Activated CD4-positive, CD25-positive, alpha-beta regulatory T cell treated with anti-CD3 and anti-CD28 coated beads, Interleukin-2, amount 50 U/mL, for 72 hours (primary cell): ENCODE measurements at places on chromosomes 16 and 17.

DNA sequence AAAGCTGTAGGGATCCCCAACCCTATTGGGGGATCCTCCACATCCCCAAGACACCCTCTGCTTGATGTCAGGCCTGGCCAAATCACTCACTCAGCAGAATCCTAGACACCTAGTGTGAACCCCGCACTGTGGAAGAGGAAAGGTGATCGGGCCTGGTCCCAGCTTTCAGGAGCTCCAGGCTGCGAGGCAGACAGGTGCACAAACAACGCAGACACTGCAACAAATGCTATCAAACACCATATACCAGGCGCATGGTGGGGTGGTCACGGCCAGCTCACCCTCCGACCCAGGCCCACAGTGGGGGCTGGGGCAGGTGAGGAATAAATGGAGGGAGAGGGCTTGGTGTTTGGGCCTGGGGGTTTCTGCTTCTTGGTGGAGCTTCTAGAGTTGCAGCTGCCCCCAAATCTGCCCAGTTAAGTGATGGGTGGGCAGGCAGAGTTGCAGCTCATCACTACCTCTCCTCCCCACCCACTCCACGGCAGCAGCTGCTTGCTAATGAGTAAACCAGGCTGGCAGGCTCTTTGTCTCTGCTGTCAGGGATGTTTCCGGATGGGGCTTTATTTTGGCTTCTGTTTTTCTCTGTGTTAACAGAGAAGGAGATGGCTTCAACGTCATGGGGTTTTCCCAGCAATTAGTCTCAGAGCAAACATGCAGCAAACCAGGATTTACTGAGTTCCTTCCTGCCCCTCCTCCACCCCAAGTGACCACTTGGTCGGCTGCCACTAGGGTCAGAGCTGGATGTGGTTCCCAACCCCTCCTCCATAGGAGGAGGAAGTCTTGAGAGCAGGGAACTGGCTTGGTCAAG, 46.6 kb downstream of the PECAM1 start:
- no peak for DNase-seq

DNA sequence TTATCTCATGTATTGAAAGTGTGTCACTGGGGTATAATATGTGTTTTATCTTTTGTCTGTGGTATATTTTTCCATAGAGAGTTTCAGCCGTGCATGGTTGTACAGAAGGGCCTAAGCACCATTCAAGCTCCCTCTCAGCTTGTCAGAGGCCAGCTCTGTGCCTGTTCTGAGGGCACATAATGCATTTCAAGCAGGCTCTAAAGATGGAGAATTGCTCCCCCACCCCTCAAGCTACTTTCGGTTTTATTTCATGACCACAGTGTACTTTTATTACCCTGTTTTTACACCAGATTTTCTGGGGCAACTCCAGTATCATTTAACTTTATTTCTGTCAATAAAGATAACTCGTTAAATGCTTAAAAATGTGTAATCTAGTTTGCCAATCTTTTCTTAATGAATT, 131.7 kb downstream of the SHISA6 start:
- no peak for DNase-seq

DNA sequence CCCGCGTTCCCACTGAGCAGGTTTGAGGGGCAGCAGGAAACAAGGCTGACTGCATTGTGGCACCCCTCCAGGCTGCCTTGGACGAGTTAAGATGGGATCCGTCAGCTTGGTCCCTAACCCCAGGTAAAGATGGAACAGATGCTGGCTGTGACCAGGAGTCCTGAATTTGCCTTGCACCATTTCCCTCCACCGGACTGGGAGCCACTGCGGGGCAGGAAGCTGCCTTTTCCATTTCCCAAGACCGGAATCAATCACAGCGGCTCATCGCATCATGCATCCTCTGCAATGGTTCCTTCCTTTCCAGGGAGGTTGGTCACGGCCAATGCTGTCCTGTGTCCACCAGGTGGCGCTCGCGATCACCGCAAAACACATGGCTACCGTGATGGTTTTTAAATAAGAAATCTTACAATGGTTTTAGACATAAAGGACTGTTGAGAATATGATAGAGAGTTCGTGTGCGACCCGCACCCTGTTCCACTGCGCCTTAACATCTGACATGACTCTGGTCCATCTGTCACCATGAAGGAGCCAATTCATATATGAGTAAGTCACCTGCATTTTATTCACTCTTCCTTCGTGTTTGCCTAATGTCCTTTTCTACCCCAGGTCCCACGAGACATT, 6.8 kb upstream of the MEAK7 start:
- DNase-seq: peak; percentile 86

DNA sequence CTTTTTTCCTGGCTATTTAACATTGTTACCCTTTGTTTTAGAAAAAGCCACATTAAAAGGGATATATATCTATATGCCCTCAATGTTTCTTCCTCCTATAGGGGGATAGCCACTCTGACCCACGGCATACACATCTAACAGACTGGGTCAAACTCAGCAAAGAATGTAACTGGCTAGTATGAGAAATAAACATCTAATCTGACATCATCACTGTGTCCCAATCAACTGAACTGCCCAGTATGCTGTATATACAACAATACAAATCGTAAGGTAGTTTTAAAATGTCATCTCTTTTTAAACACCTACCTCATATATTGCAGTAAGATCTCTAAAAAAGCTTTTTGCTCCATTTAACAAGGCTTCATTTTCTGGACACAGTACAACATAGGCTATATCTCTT, 39.9 kb upstream of the INTS2 start:
- DNase-seq: no peak

DNA sequence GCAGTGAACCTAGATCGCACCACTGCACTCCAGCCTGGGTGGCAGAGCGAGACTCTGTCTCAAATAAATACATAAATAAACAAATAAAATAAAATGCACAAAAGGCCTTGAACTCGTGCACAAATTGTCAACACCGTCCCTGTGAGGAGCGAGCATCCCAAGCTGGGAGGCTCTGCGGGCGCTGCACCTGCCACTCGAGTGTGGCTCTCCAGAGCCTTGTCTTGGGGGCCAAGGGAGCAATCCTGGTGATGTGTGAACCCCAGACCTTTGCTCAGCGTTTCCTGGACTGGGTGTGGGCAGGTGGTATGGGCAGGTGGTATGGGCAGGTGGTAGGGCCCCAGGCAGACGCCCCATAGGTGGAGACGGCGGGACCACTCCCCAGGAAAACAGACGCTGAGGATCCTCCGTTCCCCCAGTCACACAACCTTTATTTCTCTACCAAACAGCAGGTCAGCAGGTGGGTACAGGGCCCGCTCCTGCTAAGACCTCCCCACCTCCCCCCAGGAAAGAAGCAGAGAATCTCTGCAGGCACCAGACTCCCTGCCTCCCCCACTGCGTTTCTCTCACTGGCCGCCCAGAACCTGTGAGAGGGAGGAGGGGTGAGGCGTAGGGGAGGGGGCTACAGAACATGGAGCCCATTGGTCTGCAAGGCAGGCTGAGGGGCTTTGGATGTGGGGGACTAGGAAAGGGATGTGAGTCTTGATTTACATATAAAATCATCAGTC, 7.4 kb upstream of the P2RX1 start:
- no peak for DNase-seq

DNA sequence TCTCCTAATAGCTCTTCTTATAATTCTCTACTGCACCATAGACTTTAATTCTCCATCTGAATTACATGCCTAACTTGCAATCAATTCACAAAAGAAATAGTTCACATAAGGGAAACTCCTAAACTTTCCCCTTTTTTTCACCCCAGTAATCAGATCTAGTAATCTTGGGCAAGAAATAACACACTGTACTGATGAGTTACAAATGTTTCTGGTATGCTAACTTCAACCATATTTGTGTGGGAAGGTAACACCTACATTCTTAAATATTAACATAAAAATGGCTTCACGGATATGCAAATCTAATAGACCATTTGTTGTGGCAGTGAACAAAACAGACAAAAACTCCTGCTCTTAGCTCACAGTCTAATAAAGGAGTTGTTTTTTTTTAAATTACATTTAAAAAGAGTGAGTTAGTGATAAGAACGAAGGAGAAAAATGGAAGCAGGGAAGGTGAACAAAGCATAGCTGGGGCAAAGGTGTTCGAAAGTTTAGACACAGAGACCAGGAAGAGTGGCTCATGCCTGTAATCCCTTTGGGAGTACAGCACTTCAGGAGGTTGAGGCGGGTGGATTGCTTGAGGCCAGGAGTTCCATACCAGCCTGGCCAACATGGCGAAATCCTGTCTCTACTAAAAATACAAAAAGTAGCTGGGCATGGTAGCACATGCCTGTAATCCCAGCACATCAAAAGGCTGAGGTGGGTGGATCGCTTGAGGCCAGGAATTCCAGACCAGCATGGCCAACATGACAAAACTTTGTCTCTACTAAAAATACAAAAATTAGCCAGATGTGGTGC, 34.8 kb downstream of the CMTM3 start:
- no peak for DNase-seq

- DNase-seq: no peak
Measured at GRCh38 chr16:56312028-56312300, 113.4 kb downstream of the AMFR start.

GRCh38 chr17:31310260-31310659, 3.6 kb downstream of the EVI2B start:
- no peak for DNase-seq

DNA sequence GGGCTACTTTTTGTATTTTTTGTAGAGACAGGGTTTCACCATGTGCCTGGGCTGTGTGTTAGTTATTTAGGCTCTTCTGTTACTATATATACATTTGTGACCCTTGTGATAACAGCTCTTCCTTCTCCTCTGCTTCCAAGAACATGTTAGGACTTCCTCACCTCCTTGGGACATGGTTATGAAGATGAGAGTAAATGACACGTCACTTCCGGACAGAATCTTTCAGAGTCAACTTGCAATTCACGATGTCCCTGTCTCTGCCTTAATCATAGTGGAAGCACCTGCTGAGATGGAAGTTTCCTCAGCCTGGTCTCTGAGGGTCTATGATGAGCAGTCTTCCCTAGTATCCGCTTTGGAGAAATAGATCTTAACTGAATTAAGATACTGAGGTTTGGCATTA, 42.9 kb downstream of the CCDC42 start:
- no peak for DNase-seq

GRCh38 chr17:4043862-4044261, 79.6 kb upstream of the ATP2A3 start:
- no peak for DNase-seq

GRCh38 chr16:17983847-17984639, 352.5 kb downstream of the NPIPA8 start:
- DNase-seq: no peak

DNA sequence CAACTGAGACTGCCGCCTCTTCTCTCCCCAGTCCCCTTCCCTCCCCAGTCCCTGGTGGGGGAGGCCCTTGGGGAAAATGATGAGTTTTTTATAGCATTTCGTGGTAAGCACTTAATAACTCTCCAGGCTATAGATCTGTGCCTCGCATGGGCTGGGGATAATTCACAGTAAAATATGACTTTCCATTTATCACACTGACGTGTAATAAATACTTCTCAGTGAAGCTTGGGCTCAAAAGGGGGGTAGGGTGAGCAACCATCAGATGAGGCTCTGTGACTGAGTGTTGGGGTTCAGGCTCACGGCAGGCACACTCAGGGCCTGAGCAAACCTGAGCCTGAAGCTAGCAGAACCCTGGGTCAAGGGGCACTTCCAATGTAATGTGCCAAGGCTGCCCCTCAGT, 101.6 kb downstream of the CCT6B start:
- DNase-seq: no peak

DNA sequence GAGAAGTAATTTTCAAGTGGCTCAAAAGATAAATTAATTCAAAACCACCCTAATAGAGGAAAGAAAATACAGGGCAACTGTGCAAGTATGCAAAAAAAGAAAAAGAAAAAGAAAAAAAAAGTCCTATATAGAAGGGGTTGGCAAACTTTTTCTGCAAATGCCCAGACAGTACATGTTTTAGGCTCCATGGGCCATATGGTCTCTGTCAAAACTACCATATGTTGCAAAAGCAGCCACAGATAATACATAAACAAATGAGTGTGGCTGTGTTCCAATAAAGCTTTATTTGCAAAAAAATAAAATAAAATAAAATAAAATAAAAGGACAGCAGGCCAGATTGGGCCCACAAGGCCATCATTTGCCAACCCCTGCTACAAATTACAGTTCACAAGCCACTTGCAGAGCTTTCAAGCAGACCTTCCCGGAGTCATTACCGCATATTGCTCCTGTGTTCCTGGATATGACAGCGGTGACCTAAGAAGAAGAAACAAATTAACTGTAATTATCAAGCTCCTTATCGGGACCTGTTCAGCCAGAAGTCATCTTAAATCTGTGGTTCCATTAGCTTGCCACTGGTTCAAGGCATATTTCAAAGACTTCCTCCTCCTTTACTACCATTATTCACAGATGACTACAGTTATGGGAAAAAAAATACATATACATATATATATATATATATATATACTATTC, 15.9 kb downstream of the ZC3H7A start:
- no peak for DNase-seq

DNA sequence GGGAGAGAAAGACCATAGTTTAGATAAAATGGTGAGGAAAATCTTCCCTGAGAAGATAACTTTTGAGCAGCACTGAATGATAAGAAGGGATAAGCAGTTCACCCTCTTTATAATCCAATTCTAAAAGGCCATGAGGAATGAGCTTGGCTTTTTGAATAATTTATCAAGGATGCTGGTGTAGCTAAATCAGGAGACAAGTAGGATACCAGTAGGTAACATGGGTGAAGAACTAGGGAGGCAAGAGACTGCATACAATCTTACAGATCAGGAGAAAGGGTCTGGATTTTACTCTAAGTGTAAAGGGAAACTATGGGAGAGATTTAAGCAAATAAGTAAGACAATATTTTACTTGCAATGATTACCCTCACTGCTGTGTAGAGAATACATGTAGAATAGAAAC, 60.7 kb downstream of the MED13 start:
- no peak for DNase-seq

- no peak for DNase-seq
Measured at GRCh38 chr16:27651301-27651700, 101.4 kb downstream of the KATNIP start.

GRCh38 chr16:17173281-17173680, 297.5 kb downstream of the XYLT1 start:
- DNase-seq: no peak

- DNase-seq: no peak
Measured at GRCh38 chr17:77687921-77688320, 270.6 kb upstream of the TNRC6C start.

DNA sequence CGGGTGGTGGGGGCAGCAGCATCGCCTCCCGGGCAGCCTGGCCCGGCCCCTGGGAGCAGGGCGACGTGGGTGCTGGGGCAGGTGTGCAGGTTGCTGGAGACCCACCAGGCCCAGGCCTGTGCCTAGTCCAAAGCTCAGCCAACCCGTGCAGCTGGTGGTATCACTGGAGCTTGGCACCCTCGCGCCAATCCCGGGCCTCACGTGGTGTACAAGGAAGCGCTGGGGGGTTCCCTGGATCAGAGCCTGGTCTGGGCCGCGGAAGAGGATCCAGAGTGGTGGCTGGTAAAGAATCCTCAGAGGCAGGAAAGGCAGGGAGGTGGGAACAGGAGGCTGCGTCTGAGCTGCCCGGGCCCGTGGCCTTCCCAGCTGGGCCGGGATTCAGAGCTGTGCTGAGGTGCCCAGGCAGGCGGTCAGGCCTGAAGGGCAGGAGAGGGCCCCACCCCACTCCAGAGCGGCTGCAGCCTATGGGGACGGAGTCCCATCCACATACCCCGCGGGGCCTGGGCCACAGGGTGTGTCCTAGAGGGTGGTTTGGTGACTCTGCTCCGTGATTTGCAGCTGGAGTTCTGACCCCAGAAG, 36.2 kb downstream of the ZFPM1 start:
- no peak for DNase-seq

- no peak for DNase-seq
Measured at GRCh38 chr17:6959700-6960099, 36.1 kb upstream of the ALOX12 start.
